HuH-7.5 (cell line): ENCODE measurements at places on chromosomes 5 and 9.
A peak's percentile ranks its signal among the peaks of the same experiment; 100 is the strongest.

DNA sequence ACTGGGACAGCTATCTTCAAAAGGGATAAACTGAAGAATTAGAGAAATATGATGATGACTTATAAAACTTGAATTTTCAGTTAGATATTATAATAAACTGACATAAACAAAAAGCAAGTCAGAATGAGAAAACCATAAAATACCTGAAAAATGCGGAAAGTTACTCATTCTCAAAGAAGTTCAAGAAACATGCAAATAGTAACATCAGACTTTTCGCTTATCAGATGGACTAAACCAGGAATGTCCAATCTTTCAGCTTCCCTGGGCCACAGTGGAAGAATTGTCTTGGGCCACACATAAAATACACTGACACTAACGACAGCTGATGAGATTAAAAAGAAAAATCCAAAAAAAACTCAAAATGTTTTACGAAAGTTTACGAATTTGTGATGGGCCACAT, 53.9 kb downstream of the DROSHA start:
- DNase-seq = no peak

GRCh38 chr9:68895741-68896478, 118.0 kb downstream of the PRKACG start:
- DNase-seq = no peak

- DNase-seq = peak; percentile 76
Measured at GRCh38 chr9:128203707-128204551, 750 bp downstream of the DNM1 start.

GRCh38 chr9:69494208-69494607, 169.2 kb downstream of the ENTREP1 start:
- no peak for DNase-seq

DNA sequence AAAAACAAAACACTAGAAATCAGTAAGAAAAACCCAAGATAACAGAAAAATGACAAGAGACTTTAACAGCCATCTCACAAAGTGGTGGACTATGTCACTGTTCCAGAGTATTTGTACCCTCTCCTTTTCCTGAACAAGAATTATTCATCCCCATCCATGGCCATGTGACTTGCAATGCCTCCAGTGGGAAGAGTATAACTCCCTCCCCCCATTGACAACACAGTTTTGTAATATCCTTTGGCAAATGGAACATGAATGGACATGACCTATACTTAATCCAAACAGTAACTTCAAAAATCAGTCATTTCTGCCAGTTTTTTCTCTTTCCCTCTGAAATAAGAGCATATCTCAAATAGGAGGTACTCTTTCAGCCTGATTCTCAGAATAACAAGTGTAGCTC, 33.9 kb downstream of the PTBP3 start:
- no peak for DNase-seq

DNA sequence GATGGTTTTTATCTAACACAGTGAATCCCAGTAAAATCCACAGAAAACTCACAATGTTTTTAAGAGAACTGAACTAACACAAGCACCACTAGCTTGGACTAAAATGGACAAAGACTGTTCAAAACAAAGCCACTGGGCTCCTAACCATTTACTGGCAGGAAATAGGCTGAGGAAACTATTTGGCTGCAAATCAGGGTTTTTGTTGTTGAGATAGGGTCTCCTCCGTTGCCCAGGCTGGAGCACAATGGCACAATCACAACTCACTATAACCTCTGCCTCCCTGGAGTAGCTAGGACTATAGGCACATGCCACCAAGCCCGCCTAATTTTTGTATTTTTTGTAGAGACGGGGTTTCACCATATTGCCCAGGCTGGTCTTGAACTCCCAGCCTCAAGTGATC, 99.7 kb downstream of the THBS4 start:
- no peak for DNase-seq

DNA sequence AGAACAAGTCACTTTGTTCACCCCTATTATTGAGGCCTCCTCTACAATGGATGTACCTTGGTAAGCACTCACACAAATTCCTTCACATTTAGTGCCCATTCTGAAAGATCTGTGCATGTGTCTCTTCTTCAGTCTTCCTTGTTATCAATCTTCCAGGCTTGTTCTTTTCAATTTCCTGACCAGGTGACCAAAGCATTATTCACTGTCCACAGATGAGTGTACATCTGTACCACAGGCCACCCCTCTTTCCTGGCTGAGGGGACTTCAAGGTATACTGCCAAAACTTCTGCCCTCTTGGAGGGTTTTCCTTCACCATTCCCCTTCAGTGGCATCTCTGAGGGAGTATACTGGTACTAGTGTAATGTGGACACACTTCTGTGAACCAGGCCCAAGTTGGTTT, 25.5 kb upstream of the STOM start:
- DNase-seq = no peak

DNA sequence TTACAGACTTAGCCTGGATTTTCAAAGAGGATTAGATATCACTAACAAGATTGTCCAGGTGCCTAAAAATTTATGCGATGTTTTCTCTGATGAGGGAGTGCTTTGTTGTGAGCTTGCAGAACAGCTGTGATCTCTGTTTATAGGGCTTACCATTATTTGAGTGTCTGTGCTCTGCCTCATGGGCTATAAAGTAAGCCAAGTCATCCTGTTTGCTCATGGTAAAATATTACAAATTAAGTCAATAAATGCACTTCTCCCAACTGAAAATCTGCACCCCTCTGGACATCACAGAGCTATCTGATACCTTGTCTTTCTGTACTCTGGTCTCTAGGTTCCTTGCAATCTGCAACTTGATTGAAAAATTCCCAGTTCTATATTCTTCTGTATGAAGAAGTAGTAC, 293.4 kb upstream of the ACTBL2 start:
- DNase-seq = no peak

DNA sequence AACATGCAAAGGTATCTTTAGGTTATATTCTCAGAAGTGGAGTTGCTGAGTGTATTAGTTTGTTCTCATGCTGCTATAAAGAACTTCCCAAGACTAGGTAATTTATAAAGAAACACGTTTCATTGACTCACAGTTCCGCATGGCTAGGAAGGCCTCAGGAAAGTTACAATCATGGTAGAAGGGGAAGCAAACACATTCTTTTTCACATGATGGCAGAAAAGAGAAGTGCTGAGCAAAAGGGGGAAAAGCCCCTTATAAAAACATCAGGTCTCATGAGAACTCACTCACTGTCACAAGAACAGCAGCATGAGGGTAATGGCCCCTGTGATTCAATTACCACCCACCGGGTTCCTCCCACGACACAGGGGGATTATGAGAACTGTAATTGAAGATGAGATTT, 163.6 kb upstream of the PRLR start:
- no peak for DNase-seq

DNA sequence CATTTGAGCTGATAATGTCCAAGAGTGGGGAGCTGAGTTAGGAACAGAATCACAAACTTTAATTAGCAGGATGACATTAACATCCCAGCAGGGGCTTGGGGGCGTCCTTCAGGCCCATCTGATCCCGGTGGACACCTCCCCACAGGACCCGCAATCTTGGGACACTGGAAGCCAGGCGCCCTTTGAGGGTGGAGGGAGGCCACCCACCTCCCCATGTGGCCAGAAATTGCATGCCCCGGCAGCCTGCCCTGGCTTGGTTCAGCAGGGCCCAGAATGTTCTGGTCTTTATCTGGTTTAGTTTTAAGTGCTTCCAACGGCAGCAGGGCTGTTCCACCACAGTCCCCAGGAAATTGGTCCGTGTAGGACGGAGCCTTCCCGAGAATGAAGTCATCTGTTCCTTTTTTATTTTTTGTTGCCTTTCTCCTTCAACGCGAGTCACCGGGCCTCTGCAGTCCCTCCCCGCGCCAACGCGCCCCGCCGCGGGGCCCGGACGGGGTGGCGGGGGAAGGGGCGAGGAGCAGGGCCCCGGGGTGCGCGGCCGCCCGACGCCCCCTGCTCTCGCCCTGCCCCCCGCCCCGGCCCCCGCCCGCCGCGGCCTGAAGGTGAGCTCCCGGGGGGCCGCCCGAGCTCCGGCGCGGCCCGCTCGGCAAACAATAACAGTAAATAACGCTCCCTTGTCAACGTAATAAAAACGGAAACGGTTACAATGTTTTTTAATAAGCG, 207.9 kb downstream of the C9orf50 start:
- no peak for DNase-seq

GRCh38 chr5:78974601-78975000, 10.5 kb downstream of the ARSB start:
- DNase-seq = no peak

- DNase-seq = no peak
Measured at GRCh38 chr5:68685863-68686262, 408.0 kb upstream of the SLC30A5 start.

DNA sequence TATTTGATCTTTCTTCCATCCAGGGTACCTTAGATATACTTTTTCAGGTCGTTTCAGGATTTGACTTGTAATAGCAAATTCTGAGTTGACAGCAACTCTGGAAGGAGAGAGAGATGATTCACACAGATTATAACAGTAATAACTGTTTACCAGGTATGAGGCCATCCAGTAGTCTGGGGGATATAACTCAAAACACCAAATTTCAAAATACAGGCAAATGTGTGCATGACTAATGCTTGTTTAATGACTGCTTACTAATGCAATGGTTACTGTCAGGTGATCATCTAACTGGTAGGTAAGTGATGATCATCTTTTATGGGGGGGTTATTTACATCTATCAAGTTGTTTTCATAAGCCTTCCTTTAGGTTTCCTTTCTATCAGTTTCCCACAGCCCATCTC, 412.3 kb downstream of the MAT2B start:
- DNase-seq = no peak

DNA sequence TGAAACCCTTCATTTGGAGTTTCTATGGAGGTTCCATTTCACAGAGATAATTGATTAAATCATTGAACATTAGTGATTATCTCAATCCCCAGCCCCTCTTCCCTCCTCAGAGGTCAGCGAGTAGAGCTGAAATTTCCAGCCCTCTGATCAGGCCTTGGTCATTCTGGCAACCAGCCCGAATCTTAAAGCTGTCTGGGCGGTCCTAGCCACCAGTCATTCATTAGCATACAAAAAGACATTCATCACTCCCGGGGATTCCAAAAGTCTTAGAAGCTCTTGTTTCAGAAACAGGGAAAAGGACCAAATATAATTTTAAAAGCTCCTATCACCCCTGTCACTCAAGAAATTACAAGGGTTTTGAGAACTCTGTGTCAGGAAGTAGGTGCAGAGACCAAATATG, 41.3 kb downstream of the ZNF474 start:
- no peak for DNase-seq

GRCh38 chr5:1552521-1553255, 28.9 kb upstream of the LPCAT1 start:
- DNase-seq = no peak

DNA sequence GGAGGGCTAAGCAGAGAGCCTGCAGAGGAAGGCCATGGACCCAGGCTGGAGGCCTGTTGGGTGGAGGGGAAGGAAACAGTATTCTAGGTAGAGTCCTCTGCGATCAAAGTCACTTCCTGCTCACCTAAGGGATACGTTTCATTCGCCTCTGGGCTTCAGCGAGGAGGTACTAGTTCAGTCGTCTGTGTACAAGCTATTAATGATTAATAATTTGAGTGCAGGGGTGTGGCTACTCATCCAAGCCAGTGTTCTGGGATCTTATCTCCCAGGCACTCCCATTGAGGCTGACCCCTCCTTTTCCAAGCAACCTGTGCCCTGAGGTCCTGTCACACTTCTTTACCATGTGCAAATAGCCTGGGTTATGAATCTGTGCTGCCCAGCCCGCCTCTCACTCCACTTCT, 25.2 kb downstream of the RALGPS1 start:
- DNase-seq = peak; percentile 52

GRCh38 chr5:75706775-75707174, 10.5 kb downstream of the POC5 start:
- DNase-seq = no peak

- DNase-seq = no peak
Measured at GRCh38 chr9:35179347-35180280, 17.8 kb downstream of the UNC13B start.

DNA sequence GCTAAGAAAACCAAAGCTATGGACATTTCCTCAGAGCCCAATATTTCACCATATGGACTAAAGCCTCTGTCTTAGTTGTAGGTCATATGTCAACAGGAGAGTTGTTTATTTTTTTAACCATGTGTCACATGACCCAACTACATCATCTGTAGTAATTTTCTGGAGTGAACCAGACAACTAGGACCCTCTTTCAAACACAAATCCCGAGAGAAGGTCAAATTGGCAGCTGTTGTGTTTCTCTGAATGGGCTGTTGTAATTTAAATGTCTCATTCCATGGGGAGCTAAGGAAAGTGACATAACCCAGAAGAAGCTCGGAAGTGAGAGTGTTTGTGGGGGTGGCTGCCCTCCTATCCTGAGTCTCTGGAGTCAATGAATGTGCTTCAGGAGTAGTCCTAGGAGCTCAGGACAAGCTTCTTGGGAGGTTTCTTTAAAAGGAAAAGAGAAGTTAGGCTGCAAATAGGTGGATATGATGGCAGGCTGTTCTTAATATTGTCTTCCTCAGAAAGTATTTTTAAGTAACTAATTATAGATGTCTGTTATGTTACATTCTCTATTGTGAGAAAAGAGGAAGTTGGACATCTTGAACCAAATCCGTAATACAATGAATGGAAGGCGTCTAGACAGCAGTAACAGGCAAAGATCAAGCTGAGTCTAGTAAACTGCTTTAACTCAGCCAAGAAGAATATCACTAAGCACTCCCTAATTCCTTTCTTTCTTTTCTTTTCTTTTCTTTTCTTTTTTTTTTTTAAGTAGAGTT, 50.1 kb downstream of the TMEM167A start:
- DNase-seq = no peak

GRCh38 chr9:68844631-68845612, 139.9 kb downstream of the PIP5K1B start:
- peak; percentile 36 for DNase-seq

GRCh38 chr5:528629-529511, 4.6 kb upstream of the SLC9A3 start:
- no peak for DNase-seq

DNA sequence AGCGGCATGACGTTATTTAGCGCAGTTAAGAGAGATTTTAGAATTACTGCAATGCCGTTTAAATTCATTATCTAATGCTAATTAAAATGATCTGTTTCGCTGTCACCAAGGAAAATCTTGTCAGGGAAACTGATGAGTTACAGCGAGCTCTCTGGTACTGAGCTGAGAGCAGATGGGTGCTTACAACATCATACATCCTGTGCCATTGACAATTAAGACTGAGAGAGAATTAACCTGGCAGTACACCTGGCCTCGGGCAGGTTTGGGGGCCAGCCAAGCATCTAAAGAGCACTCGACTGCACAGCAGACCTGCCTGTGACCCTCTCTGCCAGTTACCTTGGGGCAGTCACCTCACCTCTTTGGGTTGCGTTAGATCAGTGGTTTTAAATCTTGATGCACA, 55.0 kb downstream of the PUM3 start:
- DNase-seq = no peak

GRCh38 chr9:5893591-5894236, 3.0 kb downstream of the MLANA start:
- peak; percentile 23 for DNase-seq

- DNase-seq = no peak
Measured at GRCh38 chr9:91259162-91259561, 102.6 kb downstream of the AUH start.
